ENCODE measurements at places on chromosomes 16 and 17.

DNA sequence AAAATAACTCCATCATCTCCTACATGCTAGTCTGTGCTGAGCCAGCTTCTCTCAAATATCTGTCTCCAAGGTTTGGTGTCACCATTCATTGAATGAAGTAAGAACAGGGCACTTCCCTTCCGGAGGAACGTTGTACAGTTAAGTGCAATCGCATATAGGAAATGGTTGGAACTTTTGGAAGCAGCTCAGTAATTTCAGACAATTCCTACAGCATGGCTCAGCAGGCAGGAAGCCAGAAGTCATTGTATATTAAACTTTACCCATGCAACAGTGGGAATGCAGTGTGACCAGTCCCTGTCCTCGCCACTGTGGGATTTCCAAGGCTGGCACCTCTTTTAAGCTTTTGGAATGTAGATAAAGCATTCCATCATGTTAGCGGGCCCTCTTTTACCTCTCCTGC is 51.1 kb upstream of the MYH2 start:
- no peak for DNase-seq

- DNase-seq, result no peak
Measured at GRCh38 chr16:85453703-85454102, 159.4 kb upstream of the GSE1 start.

DNA sequence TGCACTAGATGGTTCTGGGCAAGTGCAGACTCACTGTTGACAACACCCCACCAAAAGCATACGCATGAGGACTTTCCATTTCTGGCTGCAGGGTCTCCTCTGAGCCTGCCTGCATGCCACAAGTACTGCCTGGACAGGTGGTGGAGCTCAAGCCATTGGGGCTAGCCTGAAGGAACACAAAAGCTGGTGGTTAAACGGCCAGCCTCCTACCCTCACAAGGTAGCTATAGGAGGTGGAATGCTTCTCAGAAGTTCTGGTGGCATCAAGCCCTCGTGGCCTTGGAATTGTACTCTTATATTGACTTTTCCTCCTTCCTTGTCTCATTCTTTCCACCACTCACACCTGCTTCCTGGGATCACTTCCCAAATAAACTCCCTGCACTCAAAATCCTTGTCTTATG is 56.6 kb upstream of the BCAR1 start:
- no peak for DNase-seq

GRCh38 chr16:2985462-2985861 is 5.2 kb upstream of the PKMYT1 start:
- DNase-seq, result no peak

DNA sequence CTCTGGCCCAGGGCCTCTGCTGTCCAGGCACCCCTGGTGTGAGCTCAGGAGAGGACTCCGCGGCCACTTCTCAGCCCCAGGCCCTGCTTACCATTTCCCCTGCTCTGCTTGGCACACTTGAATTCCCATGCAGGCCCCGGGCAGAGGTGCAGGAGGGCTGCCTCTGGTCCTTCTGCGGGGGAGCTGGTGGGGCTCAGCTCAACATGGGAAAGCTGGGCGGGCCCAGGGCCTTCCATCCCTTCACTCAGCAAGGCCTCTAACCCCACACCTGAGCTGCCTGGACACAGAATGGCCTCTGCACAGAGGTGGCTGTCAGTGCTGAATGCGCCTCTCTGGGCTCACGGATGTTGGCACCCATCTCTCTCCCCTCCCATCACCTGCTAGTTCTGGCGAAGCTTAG is 12.5 kb upstream of the RNPS1 start:
- DNase-seq, result no peak

GRCh38 chr17:43327421-43327820 is 71.4 kb upstream of the ARL4D start:
- no peak for DNase-seq
